ENCODE measurements at places on chromosomes 6 and 20. TPM values are rescaled to one million over a fixed set of nuclear protein-coding genes. Genes with fewer than 3 reads are reported as not detected.

The B3GAT2 gene
- total RNA-seq = 0.05 TPM

The HRH3 gene
- total RNA-seq = not detected

The DUSP22 gene
- 45.2 TPM for total RNA-seq

The ULBP2 gene
- total RNA-seq = 4.0 TPM

The DZANK1 gene
- 6.5 TPM for total RNA-seq

The GATA5 gene
- not detected for total RNA-seq

The NKAPL gene
- 0.45 TPM for total RNA-seq

The MUC22 gene
- total RNA-seq = not detected

The IL22RA2 gene
- not detected for total RNA-seq

The ADTRP gene
- total RNA-seq = 1.0 TPM

The KHDRBS2 gene
- total RNA-seq = not detected

The C6orf163 gene
- total RNA-seq = 4.2 TPM

The PPP1R10 gene
- total RNA-seq = 97.9 TPM

The ADGRB3 gene
- total RNA-seq = not detected

The DPPA5 gene
- not detected for total RNA-seq

The RSPO3 gene
- total RNA-seq = not detected

The PDE10A gene
- not detected for total RNA-seq

The ZSCAN16 gene
- total RNA-seq = 5.8 TPM

The TLDC2 gene
- not detected for total RNA-seq

The TREM1 gene
- total RNA-seq = 0.38 TPM

The C6orf141 gene
- total RNA-seq = not detected

The GPANK1 gene
- 40.9 TPM for total RNA-seq

The GABRR1 gene
- total RNA-seq = not detected

The SFTA2 gene
- total RNA-seq = not detected

The LTB gene
- 153 TPM for total RNA-seq

The SEL1L2 gene
- total RNA-seq = not detected

All from natural killer cell treated with Interleukin-12 subunit alpha and Interleukin-12 subunit beta and Interleukin-15 and Interleukin-18, amount 100 ng/mL, for 72 hours (primary cell).